ENCODE measurements at places on chromosomes 4 and X. TPM values are rescaled to one million over a fixed set of nuclear protein-coding genes. Genes with fewer than 3 reads are reported as not detected.
A peak's percentile ranks its signal among the peaks of the same experiment; 100 is the strongest.

DNA sequence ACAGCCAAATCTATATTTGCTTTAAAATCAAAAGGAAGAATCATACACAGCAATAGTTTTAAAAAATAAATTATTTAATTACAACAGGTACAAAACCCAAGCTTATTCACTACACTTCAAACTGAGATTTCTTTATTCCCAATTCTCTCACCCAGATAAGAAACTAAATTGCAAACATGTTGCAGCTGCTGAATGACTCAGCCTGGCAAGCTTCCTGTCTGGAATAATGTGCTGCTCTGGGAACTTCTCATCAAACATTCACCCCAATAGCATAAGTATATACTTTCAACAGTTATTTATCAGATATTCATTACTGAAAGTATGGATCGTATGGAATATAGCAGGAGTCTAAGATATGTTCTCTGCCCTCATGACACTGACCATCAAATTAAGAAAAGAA lies 43.0 kb upstream of the GABRA2 start:
- DNase-seq = no peak

- no peak for DNase-seq
Measured at GRCh38 chr4:138236037-138236436, 6.1 kb downstream of the SLC7A11 start.

DNA sequence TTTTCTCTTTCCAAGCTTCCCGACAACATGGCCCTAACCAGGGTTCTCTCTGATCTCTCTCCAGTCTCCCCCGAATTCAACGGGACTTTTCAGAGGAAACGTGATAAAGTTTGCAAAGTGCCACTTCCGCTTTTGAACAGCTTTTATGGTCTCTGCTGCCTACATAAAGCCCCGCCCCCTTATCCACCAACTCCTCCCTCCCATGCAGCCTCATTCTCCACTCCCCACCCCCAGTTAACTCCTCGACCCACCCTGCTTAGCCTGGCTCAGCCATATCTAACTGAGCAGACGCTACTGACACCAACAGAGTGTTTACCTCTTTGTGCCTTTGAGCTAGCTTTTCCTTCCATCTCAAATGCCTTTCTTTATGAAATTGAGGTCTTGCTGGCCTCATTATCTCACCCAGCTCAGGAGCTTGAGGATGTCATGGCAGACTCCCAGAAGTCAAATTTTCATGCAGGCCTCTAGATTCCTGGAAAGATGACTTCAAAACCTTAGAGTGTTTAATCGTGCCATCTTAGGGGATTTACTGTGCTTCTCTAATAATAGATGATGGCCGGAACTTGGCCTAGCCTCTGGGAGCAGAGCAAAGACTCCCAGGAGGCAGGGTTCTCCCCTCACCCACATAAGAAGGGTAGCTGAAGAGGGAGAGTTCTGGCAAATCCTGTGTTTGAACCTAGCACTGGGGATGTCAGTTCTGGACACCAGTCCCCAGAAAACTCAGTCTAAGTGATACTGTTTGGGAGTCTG lies 606.0 kb downstream of the BCOR start:
- no peak for DNase-seq

- no peak for DNase-seq
Measured at GRCh38 chrX:50333308-50333707, 128.7 kb downstream of the CCNB3 start.

GRCh38 chr4:123415576-123415975 lies 19.0 kb downstream of the SPRY1 start:
- DNase-seq = no peak

Gene PCYT1B
- 0.26 TPM for polyA plus RNA-seq

Gene ADH7
- polyA plus RNA-seq = not detected

- no peak for DNase-seq
Measured at GRCh38 chrX:18173494-18174180, 47.0 kb downstream of the BEND2 start.

DNA sequence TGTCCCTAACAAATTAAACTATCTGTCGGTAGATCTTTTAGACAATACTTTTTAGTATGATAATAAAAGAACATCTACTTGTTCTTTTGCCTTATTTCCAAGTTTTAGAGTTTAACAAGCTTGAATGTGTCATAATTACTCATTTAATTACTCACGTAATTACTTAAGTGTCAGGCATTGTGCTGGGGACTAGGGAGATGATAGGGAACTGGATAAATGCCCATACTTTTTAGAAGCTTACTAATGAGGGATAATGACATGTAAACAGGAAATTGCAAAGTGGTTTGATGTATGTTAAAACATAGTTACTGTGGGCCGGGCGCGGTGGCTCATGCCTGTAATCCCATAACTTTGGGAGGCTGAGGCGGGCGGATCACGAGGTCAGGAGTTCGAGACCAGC lies 158.3 kb downstream of the DMD start:
- DNase-seq = no peak

Gene SPOCK3
- 0.84 TPM for polyA plus RNA-seq

Gene PIR
- polyA plus RNA-seq = 36.5 TPM

GRCh38 chr4:81398379-81398778 lies 73.3 kb downstream of the RASGEF1B start:
- DNase-seq = no peak

- DNase-seq = no peak
Measured at GRCh38 chr4:175127314-175127713, 209.2 kb downstream of the ADAM29 start.

DNA sequence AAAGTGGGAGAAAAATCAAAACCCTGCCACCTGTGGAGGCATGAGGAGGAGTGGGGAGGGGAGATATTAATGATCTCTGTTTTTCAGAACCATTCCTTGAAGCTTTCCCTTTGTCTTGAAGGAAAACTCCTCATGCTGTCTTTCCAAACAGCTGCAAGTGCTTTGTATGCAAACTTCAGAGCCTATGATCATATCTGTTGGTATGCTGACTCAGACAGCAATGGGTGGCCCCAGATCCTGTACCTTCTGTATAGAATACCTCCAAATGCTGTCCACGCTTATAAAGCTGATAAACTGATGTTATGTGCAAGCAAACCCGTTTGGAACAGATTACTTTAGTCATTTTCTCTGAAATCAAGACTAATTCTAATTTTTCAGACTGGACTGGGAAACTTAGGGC lies 31.9 kb downstream of the BMP15 start:
- no peak for DNase-seq

Gene RNF128
- 18.4 TPM for polyA plus RNA-seq

GRCh38 chr4:66750273-66750672 lies 795.0 kb downstream of the CENPC start:
- no peak for DNase-seq

DNA sequence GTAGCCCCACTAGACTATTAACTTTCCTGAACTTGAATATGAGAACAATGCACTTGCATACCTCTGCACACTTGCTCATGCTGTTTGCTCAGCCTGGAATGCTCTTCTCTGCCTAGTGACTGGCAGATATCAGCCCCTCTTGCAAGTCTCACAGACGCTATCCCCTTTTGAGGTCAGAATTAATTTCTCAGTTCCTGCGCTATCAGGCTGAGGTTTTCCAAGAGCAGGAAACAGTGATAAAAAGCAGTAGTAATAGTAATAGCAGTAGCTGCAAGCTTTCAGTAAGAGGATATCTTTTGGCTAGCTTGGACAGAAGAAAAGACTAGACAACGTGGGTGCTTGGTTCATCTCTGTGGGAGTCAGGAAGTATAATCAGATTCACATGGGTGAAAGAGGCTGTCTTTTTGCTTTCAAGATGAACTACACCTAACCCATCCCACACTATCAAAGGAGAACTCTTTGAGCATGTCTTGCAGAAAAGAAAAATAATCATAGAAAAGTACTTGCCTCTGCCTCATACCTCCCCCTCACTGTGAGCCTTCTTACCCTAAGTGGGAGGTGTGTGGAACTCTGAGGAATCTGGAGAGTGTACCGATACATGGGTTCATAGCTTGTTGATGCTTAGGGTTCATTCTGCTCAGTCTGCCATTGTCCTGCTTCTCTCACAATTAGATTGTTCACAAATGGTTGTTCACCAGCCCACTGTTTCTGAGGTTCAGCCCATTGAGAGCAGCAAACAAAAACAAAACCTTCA lies 11.3 kb upstream of the DRP2 start:
- no peak for DNase-seq

DNA sequence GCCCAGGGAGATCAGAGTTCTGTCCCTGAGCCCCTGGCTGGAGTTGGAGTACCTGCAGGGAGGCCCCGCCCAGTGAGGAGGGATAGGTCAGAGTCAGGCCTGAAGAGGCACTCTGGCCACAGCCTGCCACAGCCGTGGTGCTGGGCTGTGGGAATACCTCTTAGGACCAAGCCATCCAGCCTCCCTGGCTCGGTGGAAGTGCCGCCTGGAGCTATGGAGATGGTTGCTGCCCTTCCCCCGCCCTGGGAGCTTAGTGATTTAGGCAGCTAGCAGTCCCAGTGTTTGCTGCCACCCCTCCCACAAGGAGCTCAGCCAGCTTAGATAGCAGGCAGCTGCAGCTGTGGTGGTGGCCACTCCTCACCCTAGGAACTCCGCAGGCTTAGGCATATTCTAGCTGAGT lies 446.3 kb upstream of the GNPDA2 start:
- DNase-seq = no peak

GRCh38 chr4:91448668-91449330 lies 855.0 kb upstream of the GRID2 start:
- no peak for DNase-seq

DNA sequence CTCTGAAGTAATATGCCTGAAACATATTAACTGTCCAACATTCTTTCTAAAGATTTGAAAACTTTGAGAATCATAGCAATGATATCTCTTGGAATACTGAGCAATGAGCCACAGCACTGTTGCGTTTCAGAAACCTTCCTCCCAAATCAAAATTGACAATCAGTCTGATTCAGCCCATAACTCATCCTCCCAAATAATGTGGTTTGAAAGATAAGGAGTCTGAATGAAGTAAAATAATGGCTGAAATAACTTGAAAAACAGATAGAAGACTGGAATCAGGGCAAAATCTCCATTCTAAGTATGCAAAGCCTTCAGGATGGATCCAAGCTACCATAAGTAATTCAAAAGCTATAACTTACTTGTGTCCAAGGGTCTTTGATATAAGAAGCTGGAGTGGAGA lies 98.6 kb upstream of the PLS3 start:
- DNase-seq = no peak

- no peak for DNase-seq
Measured at GRCh38 chr4:150080875-150081274, 2.6 kb downstream of the DCLK2 start.

GRCh38 chr4:40395166-40395900 lies 60.2 kb downstream of the CHRNA9 start:
- DNase-seq = no peak

DNA sequence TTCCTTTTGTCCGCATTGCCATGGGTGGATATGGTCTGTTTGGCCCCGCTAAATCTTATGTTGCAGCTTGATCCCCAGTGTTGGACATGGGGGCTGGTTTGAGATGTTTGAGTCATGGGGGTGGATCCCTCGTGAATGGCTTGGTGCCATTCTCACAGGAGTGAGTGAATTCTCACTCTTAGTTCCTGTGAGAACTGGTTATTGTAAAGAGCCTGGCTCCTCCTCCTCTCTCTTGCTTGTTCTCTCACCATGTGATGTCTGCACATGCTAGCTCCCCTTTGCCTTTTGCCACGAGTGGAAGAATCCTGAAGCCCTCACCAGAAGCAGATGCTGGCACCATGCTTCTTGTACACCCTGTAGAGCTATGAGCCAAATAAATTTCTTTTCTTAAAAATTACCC lies 22.6 kb upstream of the STBD1 start:
- DNase-seq = no peak

Gene COL4A6
- 4.1 TPM for polyA plus RNA-seq

DNA sequence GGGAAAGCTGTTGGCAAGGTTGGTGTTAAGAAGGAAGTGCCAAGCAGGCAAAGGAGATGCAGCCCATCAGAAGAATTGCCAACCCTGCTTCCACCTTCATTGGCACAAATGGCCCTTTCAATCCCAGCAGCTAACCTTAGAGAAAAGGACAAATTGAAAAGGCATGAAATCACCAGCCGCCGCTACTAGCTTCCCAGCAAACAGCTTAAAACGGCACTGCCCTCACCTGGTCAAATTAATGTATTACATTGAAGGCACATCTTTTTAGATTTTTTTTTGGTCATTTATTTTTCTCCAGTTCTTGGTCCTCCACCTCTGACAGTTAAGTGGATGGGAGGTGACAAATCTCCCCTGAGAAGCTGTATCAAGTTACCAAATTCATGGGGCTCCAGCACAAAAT lies 51.0 kb upstream of the NHSL2 start:
- DNase-seq = no peak

Gene HSFX3
- polyA plus RNA-seq = not detected

GRCh38 chrX:19689170-19689779 lies 174.0 kb upstream of the MAP3K15 start:
- no peak for DNase-seq

GRCh38 chr4:168803732-168804131 lies 206.3 kb downstream of the CBR4 start:
- DNase-seq = peak; percentile 42

GRCh38 chrX:33188881-33189280 lies 22.5 kb downstream of the DMD start:
- no peak for DNase-seq

GRCh38 chrX:920234-920799 lies 289.7 kb downstream of the SHOX start:
- DNase-seq = peak; percentile 62

DNA sequence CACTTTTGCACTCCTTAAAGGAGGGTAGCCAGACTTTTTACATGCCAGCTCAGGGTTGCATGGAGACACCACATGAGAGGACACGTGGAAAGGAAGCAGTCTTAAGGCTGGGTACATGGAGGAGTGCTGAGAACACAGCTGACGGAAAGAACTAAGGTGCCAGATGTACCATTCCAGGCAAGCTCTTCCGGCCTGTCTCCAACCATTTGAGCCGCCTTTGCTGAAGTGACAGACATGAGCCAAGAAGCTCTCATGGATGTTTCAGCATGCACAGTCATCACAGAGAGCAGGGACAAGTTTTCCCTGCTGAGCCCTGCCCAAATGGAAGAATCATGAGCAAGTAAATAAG lies 83.4 kb upstream of the BMP2K start:
- no peak for DNase-seq

Gene ERAS
- 0.43 TPM for polyA plus RNA-seq

- DNase-seq = no peak
Measured at GRCh38 chr4:17165286-17165685, 266.8 kb upstream of the LDB2 start.

Gene FGB
- 23.5 TPM for polyA plus RNA-seq

Gene TKTL2
- polyA plus RNA-seq = not detected

DNA sequence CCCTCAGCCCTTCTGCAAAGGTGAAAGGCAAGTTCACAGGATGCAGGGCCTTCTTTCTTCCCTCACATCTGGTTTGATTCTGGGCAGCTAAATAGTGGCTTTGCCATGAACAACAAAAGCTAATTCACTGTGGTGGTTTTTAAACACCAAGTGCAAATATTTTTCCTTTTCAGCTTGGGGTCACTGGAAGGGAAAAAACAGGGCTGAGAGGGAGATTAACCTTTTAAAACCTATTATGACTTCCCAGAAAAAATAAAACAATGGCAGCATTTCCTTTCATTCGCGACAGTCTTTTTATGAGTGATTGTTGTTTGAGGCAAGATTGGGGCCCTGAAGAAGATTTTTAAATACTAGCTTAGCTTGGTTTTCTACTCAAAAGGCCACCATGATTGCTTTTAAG lies 103.7 kb upstream of the SCML1 start:
- DNase-seq = no peak
